ENCODE measurements at places on chromosomes 3 and 15.
A peak's percentile ranks its signal among the peaks of the same experiment; 100 is the strongest.

GRCh38 chr3:140128217-140128616, 193.2 kb downstream of the CLSTN2 start:
- DNase-seq: no peak

GRCh38 chr3:165389064-165389463, 192.9 kb upstream of the SLITRK3 start:
- peak; percentile 14 for DNase-seq

- DNase-seq: no peak
Observed at GRCh38 chr15:45361878-45362277, 16.5 kb downstream of the GATM start.

DNA sequence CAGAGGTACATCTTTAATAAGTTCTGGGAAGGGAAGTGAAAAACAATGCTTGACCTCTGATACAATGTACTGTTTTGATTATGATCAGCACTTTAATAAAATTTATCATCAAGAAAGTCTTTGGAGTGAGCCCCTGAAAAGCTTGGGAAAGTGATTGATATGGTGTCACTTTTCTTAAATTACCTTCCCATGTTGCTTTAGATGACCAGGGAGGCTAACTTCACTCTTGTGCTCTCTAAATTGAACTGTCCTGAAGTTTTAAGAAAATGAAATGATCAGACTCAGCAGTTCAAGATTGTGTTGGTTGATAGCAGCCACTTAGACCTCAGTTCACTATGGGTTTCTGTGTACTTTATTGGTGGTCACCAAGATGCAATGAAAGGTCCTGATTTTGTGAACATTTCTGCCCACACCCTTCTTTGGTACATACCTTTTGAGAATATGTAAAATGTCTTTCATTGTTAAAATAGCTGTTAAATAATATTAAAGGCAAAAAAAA, 15.7 kb downstream of the TGFBR2 start:
- no peak for DNase-seq
